A673 (cell line): ENCODE measurements at places on chromosomes 2 and 18.
A peak's percentile ranks its signal among the peaks of the same experiment; 100 is the strongest.

DNA sequence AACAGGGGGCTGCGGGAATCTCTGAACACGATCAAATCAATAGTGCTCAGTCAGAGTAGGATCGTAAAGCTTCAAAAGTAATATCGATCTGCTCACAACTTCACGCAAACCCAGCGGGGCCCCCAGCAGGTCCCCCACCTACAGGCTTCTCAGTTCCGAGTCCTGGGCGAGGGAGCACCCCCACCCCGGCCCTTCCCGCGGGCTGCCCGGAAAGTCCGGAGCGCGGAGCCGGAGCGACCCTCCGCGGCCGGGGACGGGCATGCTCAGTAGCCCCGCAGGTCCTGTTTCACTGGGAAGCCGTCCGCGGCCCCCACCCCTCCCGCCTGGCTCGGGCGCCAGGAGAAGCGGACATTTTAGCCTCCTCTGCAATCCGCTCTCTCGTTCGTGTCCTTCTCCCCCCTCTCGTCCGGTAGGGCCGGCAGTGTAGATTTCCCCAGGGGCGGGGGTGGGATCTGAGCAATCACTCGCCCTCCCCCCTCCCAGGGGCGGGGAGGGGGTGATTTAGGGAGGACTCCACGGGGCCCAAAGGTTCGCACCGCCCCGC lies 3.3 kb upstream of the SPRED2 start:
- peak; percentile 91 for DNase-seq

DNA sequence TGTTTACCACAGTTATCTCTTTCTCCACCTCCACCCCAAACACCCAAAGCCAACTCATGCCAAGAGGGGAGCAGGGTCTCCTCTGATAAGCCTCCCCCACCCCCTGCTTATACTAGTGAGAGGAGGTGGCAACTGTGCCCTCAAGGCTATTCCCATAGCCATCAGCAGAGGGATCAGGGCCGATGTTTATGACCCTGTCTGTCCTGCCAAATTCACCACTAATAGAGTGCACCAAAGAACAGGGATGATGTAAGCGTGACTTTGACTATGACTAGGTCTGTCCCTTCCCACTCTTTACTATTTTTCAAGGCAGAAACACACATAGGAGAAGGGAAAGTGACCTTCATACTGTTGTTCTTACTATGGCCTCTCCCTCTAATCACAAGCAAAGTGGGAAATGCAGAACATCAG lies 74.6 kb downstream of the CLHC1 start:
- no peak for DNase-seq

- DNase-seq = peak; percentile 38
Observed at GRCh38 chr2:187505065-187505672, 49.1 kb downstream of the TFPI start.

- DNase-seq = peak; percentile 90
Observed at GRCh38 chr2:183001948-183002347, 36.3 kb downstream of the NCKAP1 start.

DNA sequence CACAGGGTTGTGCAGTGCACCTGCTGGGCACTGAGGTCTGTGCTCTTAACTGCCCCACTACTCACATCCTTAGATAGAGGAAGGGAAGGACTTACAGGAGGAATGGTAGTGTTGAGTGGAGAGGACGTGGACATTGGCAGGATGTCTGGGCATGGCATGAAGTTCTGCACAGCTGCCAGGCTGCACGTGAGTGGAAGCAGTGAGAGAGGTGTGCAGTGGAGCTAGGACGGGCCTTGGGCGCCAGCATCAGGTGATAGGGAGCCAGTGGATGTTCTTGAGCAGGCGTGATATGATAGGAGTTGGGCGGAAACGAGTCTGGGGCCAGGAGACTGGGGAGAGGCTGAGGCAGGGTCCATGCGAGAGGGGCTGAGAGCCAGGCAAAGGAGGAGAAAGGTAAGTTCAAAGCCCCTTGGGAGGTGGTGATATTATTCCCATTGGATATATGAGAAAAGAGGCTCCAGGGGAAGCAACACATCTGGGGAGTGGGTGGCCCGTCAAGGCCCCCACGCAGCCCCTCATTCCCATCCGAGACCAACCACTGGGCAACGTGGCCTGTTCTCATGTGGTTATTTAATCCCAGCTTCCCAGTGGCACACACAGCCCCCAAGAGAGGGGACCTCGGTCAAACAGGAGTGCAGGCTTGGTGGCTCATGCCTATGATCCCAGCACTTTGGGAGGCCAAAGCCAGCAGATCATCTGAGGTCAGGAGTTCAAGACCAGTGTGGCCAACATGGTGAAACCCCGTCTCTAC lies 45.7 kb upstream of the SNED1 start:
- DNase-seq = no peak

GRCh38 chr2:74457129-74457548 lies 1.1 kb upstream of the WBP1 start:
- DNase-seq = peak; percentile 52

GRCh38 chr2:108594982-108595464 lies 60.8 kb downstream of the LIMS1 start:
- DNase-seq = no peak

DNA sequence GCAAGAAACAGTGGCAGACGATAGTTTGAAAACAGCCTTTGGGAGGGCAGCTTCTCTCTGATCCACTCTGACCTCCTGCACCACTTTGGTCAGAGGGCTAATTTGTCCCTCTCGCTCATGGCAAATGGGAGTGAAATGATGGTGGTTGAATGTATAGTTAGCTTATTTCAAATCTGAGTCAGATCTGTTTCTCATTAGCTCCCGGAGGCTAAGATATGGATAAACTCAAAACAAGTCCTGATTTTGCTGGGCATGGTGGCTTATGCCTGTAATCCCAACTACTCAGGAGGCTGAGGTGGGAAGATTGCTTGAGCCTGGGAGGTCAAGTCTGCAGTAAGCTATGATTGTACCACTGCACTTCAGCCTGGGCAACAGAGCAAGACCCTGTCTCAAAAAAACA lies 145.0 kb downstream of the ALK start:
- DNase-seq = no peak

DNA sequence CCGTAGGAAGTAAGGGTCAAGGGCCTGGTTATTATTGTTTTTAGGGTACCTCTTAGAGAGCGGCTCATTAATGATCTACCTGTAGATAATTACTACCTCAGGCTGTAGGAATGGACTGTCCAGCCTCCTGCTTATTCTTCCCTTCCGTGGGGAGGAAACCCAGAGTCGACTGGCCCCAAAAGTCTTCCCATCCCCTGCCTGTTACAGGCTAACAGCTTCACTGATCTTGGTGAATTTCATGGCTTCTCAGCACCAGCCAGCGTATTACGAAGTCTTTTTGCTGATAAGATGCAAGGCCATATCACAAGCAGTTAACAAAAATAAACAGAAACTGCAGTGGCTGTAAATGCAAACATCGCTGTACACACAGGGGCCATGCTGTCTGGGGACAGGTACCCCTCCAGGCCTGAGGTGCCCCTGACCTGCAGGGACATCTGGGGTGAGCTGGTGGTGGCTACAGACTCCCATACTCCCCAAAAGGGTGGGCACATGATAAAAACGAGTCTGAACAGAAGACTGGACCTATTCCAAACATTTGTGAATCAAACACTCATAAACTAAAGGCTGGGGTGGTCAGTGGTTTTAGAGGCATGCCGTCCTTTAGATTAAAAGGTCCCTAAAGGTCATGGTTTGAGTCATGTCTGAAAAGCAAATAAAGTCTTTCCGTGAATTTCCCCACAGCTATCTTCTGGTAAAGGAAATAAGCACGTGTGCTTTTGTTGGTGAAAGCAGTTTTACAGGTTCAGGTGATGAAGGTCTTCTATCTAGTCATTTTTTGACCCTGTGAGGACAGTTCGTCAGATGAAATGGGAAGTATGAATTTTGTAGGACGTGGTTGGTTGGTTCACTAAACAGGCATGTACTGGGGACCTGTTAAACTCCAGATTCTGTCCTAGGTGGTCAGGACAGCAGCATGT lies 36.7 kb downstream of the TTC39C start:
- no peak for DNase-seq

- peak; percentile 87 for DNase-seq
Observed at GRCh38 chr2:216362730-216363129, 9.6 kb downstream of the MARCHF4 start.

DNA sequence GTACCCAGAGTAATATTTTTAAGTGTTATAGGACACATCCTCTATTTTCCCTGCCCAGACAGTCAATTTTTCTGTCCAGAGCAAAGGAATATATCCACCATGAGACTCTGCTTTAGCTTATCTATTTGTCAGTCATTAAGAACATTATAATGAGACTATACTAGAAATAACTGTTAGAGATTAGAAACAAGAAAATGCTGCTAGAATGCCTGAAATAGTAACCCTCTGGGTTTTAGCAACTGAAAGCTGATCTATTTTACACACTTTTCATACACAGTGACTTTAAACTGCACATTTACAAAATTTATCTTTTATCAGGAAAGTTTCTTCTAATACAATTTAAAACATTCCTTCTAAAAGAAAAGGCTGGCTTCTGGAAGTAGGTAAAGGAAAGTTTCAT lies 39.6 kb downstream of the MBD2 start:
- DNase-seq = no peak

GRCh38 chr18:46169464-46169941 lies 65.3 kb downstream of the HAUS1 start:
- DNase-seq = no peak

- no peak for DNase-seq
Observed at GRCh38 chr18:48002933-48003365, 72.5 kb upstream of the SMAD2 start.

- DNase-seq = no peak
Observed at GRCh38 chr18:42459873-42460272, 504.8 kb downstream of the PIK3C3 start.

- DNase-seq = no peak
Observed at GRCh38 chr2:52117299-52117698, 1085.4 kb upstream of the NRXN1 start.

- no peak for DNase-seq
Observed at GRCh38 chr2:65402780-65403528, 29.4 kb downstream of the SPRED2 start.

- no peak for DNase-seq
Observed at GRCh38 chr2:160934991-160935390, 225.2 kb upstream of the TANK start.

DNA sequence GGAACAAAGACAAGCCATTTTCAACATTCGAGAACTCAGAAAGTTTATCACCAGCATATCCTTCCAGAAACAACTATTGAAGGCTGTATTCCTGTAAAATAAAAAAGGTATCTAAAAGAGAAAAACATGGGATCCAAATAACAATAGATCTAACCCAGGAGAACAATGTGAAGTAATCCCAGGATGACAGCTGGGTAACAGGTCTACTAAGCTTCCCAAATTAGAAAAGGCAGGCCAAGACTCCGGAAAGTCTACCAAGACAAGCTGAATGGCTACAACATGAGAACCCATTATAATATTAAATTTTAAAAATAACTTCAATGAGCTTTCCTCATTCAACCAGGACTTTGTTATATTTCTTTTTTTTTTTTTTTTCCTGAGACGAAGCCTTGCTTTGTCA lies 6.5 kb downstream of the PIAS2 start:
- no peak for DNase-seq

DNA sequence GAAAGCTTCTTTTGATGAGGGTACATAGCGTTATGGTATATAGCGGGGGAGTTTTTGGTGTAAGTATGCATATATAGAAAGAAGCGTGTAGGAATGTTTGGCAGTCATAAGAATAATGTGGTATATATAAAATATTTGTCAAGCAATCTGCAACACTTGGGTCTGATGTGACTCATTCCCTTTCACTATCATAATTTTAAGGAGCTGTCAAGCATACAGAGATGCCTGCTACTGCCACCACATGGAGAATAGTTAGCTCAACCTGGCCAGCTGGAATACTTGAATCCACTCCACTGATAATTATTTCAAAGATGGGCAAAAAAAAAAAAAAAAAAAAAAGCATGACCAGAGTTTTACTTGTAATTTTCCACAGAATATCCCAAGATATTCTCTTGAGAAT lies 559.8 kb upstream of the REG3G start:
- DNase-seq = peak; percentile 61

DNA sequence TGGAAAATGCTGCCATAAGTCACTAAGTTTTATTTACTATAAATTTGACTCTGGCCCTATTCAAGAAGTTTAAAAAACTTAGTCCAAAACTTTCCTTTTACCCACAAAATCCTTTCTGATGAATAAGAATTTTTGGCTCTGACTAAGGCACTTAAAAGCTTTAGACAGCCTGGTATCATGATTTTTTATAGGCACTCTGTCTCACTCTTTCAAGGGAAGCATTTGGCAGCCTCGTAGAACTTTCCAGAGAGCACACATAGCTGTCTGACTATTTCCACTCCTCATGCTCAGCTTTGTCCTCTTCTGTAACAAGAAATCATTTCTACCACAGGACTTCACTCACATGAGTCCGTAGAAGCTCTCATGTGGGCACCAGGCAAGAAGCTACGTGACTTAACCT lies 32.3 kb upstream of the XDH start:
- no peak for DNase-seq

- no peak for DNase-seq
Observed at GRCh38 chr2:68206793-68207192, 45.5 kb downstream of the PPP3R1 start.

GRCh38 chr2:216139884-216140283 lies 30.7 kb downstream of the XRCC5 start:
- DNase-seq = peak; percentile 25

DNA sequence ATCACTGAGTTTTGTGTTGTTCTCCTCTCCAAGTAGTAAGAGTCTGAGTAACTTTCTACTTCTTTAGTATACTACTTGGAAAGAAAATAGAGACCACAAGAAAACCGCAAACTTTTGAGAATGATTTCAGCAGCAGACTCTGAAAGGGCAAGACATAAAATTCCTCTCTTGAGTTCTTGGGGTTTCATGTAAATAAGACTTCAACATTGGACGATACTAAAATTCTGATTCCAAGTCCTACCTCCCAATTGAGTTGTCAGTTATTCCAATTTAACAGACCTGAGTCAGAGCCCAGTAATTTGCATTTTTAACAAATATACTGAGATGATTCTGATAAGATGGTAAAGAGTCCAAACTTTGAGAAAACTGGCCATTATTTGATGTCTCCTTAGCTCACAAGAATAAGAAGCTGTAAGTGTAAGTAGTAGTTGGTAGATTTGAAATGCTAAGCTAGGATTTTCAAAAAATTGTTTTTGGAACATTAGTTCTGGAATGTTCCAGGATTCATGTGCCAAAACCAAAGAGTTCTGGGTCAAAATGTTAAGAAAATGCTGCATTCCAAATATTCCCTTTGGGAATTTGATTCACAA lies 261.6 kb upstream of the SPOPL start:
- no peak for DNase-seq

- DNase-seq = no peak
Observed at GRCh38 chr2:156189584-156189983, 142.9 kb downstream of the NR4A2 start.

DNA sequence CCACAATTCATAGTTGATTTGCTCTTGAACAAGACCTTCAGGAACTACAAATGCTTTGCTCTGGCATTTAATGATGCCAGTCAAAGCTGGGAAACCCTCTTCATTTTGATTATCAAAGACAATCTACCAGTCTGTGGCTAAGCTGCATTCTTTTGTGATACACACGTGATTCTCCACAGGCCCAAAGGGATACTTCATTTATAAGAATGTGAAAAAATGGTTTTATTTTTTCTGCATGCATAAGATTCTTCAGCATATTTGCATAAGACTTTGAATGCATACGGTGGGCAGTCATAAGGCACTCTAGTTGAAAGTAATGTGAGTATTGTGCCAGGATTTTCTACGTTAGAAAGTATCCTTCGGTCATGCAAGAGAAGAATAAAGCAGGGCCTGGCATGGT lies 33.0 kb upstream of the ARL5A start:
- DNase-seq = no peak

GRCh38 chr18:68507781-68508180 lies 207.1 kb downstream of the TMX3 start:
- DNase-seq = no peak
